Activated CD8-positive, alpha-beta memory T cell treated with anti-CD3 and anti-CD28 coated beads for 1 hour (primary cell): ENCODE measurements at places on chromosomes 2 and 18.

- DNase-seq = no peak
Measured at GRCh38 chr2:121038431-121038830, 246.6 kb downstream of the TFCP2L1 start.

GRCh38 chr18:55573386-55573785 is 14.6 kb downstream of the TCF4 start:
- no peak for DNase-seq

GRCh38 chr2:172804423-172804822 is 68.8 kb downstream of the RAPGEF4 start:
- no peak for DNase-seq

DNA sequence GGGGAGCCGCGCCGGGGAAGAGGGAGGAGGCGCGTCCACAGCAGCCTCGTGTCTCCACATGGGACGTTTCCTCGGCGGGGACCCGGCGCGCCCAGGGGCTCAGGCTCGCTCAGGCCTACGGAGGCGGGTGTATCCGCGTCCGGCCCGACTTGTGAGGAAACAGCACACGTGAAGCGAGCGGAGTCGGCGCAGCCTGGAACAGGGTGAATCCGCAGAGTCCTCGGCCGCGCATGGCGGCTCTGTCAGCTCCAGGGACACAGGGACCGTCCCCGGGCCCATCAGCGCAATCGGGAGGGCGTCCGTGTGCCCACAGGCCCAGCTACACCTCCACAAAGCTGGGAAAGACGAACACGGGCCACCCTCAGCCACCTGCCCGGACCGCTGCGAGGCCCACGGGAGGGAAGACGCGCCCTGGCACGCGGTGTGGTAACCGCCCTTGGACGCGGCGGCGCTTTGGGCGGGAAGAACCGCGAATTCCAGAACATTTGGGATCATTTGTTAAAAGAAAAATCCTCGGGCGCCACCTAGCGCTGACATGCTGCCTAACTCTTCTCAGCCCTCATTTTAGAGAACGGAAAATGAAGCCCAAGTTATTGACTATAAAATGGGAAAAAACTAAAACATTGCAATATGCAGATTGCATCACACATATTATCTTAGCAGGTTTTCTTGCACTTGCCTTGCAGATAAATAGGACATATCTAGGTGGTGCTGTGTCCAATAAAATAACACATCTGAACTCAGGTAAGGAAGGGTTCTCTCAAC is 40.4 kb downstream of the TMEM18 start:
- DNase-seq = no peak

- DNase-seq = no peak
Measured at GRCh38 chr2:152573168-152573567, 144.1 kb downstream of the PRPF40A start.

- no peak for DNase-seq
Measured at GRCh38 chr2:19359456-19359855, 1.0 kb upstream of the OSR1 start.

GRCh38 chr2:208927867-208928266 is 496.0 kb upstream of the MAP2 start:
- no peak for DNase-seq

GRCh38 chr18:58501066-58501896 is 127.6 kb downstream of the ALPK2 start:
- no peak for DNase-seq

DNA sequence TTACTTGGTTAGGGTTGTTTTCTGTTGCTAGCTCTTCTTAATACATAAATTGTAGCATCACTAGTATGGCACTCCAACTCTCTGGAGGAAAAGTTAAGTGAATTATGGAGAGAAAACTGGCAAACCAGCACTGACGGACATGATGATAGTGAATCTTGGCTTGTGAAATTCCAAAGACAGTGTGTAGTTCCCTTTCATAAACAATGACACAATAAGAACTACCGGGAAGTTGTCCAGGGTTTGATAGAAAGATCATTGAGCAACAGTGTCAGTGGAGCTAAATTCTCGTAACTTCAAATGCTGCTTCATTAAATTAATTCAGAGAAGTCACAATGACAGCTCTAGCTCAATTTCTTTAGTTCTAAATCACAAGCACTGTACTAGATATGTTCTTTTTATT is 66.5 kb downstream of the RIT2 start:
- DNase-seq = no peak

DNA sequence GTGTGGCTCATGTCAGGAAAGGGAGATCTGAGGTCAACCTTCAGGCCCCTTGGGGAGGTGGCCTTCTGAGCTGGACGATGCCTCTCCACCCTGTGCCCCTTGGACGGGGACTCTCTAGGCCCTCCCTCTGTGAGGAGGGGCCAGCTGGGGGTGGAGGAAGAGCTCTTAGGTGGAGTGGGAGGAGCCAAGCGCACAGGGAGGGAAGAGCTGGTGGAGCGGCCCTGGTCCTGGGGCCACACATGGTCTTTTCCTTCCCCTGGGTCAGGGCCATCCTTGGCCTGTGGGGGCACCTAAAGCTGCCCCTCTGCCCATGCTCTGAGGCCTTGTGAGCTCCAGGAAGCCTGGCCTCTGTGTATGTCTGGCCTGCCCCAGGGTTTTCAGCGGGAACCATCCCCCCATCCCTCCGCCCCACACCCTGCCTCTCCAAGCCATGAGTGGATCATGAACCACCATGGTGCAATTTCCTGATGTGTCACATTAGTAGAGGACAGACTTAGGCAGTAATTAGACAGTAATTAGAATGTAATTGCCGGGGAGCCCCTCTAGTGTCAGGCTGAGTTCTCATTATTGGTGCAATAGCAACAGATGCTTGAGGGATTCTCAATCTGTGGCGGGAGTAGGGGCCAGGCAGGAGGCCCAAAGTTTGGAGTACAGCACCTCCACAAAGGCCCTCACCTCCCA is 63.0 kb downstream of the GLI2 start:
- no peak for DNase-seq

GRCh38 chr2:164675687-164676086 is 54.4 kb upstream of the GRB14 start:
- DNase-seq = no peak

GRCh38 chr18:8703092-8703709 is 2.2 kb upstream of the MTCL1 start:
- no peak for DNase-seq

DNA sequence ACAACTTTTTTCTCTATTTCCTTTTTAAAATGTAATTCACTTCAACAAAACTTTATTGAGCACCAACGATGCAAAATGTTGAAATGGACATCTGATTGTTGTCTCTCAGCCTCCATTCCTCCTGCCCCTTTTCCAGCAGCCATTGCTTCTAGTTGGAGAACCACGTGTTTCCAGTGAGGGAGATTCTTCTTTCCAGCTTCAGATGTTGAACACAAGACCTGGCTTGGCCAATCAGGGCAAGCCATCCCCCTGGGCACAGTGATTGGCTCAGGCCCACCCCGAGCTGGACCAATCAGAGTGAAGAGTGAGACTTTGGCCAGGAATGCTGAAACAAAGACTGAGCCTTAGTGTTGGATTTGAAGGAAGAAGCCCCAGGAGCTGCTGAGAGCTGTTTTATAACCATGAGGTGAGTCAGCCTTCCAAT is 59.0 kb downstream of the E2F6 start:
- no peak for DNase-seq

DNA sequence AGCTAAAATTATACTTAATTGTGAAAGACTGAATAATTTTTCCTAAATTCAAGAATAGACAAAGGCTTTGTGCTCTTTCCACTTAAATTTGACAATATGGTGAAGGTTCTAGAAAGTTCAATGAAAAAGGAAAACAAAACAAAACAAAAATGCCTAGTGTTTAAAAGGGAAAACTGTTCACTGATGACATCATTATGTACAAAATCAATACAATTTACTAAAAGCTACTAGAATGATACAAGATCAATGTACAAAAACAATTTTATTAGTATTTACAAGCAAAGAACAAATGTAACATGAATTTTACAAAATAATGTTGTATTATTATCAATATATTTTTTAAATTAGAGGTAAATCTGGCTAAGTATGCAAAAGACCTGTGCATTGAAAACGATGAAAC is 499.1 kb upstream of the FSIP2 start:
- no peak for DNase-seq

- no peak for DNase-seq
Measured at GRCh38 chr18:8870528-8870927, 165.2 kb downstream of the MTCL1 start.

GRCh38 chr2:176542476-176542875 is 273.2 kb downstream of the MTX2 start:
- no peak for DNase-seq

- DNase-seq = no peak
Measured at GRCh38 chr2:233090879-233091278, 30.7 kb downstream of the INPP5D start.

DNA sequence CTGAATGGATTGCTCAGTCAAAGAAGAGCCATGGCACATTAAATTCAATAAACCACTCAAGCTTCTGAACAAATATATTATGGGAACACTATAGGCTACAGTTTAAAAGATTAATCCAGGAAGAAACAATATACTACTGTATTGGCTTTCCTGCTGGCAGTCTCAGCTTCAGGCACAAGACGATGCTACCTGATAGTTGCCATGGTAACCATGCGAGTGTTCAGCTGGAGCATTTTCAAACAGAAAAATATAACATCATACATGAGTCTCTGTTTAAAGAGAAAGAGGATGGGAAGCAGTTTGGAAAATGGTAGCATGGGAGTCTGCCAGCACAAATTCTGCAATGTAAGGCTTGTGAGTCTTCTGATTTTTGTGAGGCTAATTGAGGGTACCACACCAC is 65.9 kb upstream of the CPO start:
- no peak for DNase-seq

GRCh38 chr2:208112969-208113368 is 11.4 kb downstream of the CRYGD start:
- no peak for DNase-seq

DNA sequence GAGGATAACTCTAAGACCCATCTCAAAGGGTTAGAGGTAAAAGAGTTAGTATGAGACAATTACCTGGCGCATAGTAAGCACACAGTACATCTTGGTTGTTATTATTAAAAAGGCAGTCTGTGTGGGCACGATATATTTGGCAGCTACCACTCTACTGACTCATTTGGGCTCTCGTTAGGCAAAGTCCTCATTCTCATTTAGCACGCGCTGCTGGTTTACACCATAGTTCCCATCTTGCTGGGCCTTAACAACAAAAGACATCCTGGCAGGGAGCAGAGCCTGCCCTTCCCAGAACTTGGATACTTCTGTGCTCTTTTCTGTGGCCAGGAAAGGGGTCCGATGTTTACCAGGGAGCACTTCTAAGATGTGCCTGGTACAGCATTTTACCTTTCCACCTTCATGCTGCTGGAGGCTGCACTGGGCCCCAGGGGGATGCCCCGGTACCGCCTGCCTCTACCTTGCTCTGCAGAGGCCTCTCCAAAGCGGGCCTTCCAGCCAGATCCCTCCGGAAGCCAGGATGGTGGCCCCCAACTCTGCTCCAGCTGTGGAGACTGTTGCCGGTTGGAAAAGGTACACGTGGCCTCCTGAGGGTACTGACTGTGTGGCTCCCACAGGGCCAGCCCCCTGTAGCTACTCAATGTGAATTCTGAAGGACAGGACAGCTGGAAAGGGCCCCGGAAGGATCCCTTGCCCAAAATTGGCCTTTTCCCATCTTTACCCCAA is 15.0 kb downstream of the GLI2 start:
- DNase-seq = no peak

GRCh38 chr2:29166242-29167039 is 51.2 kb downstream of the CLIP4 start:
- DNase-seq = no peak
